GM23338 (cell line): ENCODE measurements at places on chromosomes 2 and 18. TPM values are rescaled to one million over a fixed set of nuclear protein-coding genes. Genes with fewer than 3 reads are reported as not detected.

The CPLX4 gene
- polyA plus RNA-seq: not detected in 2 replicates

The ALKAL2 gene
- 11.3 and 12.1 TPM in 2 replicates for polyA plus RNA-seq

The ERICH2 gene
- polyA plus RNA-seq: 3.2 and 3.5 TPM in 2 replicates

The CPO gene
- polyA plus RNA-seq: 0.90 and 0.91 TPM in 2 replicates

The FOXD4L1 gene
- polyA plus RNA-seq: not detected in 2 replicates

The YES1 gene
- 25.4 and 27.3 TPM in 2 replicates for polyA plus RNA-seq

The OSBPL6 gene
- 4.5 and 6.0 TPM in 2 replicates for polyA plus RNA-seq

The SPDYA gene
- 2.8 and 4.0 TPM in 2 replicates for polyA plus RNA-seq

The IFT172 gene
- polyA plus RNA-seq: 8.9 and 9.1 TPM in 2 replicates

The DLGAP1 gene
- polyA plus RNA-seq: 13.6 and 17.0 TPM in 2 replicates

The CCDC150 gene
- polyA plus RNA-seq: 44.2 and 68.3 TPM in 2 replicates

The C1GALT1C1L gene
- 0.99 and 1.3 TPM in 2 replicates for polyA plus RNA-seq

The TCF7L1 gene
- 101 and 113 TPM in 2 replicates for polyA plus RNA-seq

The EPB41L3 gene
- 5.0 and 8.0 TPM in 2 replicates for polyA plus RNA-seq

The HADHB gene
- polyA plus RNA-seq: 38.3 and 41.1 TPM in 2 replicates

The ZNF396 gene
- 0.36 and 0.52 TPM in 2 replicates for polyA plus RNA-seq

The CYRIA gene
- polyA plus RNA-seq: 1.7 and 3.0 TPM in 2 replicates

The ANTXR1 gene
- 13.3 and 16.1 TPM in 2 replicates for polyA plus RNA-seq

The GPR39 gene
- polyA plus RNA-seq: 0.17 and 0.55 TPM in 2 replicates

The SPC25 gene
- polyA plus RNA-seq: 61.9 and 72.7 TPM in 2 replicates

The FOXI3 gene
- polyA plus RNA-seq: 0.71 and 1.1 TPM in 2 replicates

The DSG4 gene
- not detected in 2 replicates for polyA plus RNA-seq

The SLC4A5 gene
- 0.50 and 0.70 TPM in 2 replicates for polyA plus RNA-seq

The ST8SIA5 gene
- polyA plus RNA-seq: 3.0 and 3.3 TPM in 2 replicates

The CNRIP1 gene
- polyA plus RNA-seq: 5.2 and 5.9 TPM in 2 replicates

The SPR gene
- 9.5 and 10.7 TPM in 2 replicates for polyA plus RNA-seq

The GREB1L gene
- polyA plus RNA-seq: 0.21 and 0.29 TPM in 2 replicates

The HPCAL1 gene
- polyA plus RNA-seq: 8.3 and 9.7 TPM in 2 replicates

The SPATA3 gene
- not detected in 2 replicates for polyA plus RNA-seq

The LIMS2 gene
- 2.6 and 3.5 TPM in 2 replicates for polyA plus RNA-seq

The KIAA2012 gene
- polyA plus RNA-seq: 0.07 and 0.08 TPM in 2 replicates

The IL18RAP gene
- polyA plus RNA-seq: not detected in 2 replicates

The TTR gene
- polyA plus RNA-seq: not detected in 2 replicates

The CDH20 gene
- not detected in 2 replicates for polyA plus RNA-seq
